ENCODE measurements at places on chromosomes 7 and 10.

DNA sequence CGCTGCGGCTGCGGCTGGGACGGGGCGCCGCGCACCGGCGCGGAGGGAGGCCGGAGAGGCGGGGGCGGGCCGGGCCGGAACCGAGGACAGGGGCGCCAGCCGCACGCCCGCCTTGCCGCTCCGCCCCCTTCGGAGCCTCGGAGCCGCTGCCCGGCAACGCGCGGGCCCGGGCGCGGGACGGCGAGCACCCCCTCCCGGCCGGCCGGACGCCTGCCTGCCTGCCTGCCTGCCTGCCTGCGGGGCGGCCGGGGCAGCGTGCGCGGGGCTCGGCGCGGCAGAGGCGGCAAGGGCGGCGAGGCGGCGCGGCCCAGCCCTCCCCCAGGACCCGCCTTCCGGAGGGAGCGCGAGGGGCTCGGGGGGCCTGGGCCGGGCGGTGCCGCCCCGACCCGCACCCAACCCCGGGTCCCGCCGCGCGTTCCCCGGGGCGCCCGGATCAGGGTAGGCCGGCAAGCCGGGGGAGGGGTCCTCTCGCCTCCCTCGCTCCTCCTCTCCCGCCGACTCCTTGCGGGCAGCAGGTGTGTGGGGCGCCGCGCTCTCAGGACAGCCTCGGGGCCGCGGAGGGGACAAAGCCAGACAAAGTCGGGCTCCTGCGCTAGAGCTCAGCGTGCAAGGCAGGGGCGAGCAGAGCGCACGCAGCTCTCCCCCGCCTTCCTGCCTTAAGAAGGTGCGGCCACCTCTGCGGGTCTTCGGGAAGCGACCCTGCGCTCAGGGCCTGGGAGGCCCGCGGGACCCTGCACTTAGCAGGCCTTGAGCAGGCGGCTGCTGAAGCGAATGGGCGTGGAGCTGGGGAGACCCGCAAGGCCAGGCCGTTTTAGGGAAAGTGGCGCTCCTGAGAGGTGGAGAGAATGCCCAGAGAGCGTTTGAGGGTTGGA, at the start of gene KIAA1549:
Gene KIAA1549, minus strand, starts transcription at position 58 of the 872 bp plus-strand sequence. CDS start 120 bp downstream, outside the sequence.
- peak; percentile 78 for DNase-seq

DNA sequence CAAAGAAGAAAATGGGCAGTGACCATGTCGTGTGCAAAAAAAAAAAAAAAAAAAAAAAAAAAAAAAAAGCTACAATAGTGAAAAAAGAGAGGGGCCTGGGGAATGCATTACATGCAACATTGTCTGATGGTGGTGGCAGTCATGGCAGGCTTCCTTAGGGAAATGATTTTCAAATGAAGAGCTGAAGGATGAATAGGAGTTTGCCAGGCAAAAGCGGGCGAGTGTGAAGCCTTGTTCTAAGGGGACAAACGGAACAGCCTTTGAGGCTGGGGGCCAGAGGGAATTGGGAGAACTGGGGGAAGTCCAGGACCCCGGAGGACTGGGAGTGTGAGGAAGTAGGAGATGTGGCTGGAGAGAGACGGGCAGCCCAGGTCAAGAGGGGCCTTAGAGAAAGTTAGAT, 3.1 kb downstream of the COL13A1 start:
- no peak for DNase-seq

DNA sequence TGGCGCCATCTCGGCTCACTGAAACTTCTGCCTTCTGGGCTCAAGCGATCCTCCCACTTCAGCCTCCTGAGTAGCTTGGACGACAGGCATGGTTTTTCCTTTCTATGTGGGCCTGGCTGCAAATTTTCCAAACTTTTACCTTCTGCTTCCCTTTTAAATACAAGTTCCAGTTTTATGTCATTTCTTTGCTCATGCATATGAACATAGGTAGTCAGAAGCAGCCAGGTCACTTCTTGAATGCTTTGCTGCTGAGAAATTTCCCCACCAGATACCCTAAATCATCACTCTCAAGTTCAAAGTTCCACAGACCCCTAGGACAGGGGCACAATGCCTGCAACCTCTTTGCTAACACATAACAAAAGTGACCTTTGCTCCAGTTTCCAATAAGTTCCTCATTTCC, 21.6 kb upstream of the RPEL1 start:
- no peak for DNase-seq

DNA sequence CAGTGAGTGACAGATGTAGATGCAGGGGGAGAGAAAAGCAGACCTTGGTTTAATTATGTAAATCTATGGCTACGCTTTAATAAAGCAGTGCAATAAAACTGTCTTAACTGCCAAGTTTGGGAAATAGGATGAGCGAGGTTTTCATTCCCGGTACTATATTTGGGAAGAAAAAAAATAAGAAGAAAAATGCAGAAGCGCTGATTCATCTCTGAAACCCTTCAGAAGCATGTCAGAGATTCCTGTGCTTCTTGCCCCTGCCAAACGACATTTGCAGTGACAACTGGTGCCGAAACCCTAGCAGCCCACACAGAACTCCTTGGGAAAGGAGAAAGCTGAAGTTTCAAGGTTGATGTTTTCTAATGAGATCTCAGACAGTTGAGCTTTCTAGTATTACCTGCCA, 380.7 kb downstream of the REEP3 start:
- no peak for DNase-seq

DNA sequence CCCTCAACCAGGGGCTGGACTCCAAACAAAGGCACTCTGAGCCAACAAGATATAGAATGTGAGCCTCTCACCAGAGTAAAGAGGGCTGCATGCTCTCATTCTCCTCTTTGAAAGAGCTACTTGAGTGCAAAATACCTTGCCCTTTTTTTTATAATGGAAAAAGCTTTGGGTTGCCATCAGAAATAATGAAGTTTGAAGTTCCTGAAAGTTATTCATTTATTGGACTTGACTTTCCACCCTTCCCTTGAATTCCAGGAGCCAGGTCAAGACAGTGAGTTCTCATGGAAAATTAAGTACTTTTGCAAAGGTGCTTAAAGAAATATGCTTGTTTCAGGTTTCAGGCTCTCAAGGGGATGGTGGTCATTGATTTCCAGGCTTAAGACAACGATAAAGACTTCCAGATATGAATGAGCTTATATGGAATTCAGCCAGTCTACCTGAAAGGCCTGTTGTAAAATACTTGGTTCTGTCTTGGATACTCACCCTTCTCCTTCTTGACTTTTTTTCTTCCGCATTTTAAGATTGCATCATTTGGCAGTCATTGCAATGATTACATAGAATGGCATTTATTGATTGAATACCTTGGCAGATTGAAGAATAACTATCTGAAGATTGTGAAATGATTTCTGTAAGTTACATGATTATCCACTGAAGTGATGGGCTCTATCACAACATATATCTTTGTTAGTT, 696.4 kb downstream of the INHBA start:
- no peak for DNase-seq

GRCh38 chr7:75771224-75771623, 787 bp downstream of the CCL26 start:
- DNase-seq = no peak

DNA sequence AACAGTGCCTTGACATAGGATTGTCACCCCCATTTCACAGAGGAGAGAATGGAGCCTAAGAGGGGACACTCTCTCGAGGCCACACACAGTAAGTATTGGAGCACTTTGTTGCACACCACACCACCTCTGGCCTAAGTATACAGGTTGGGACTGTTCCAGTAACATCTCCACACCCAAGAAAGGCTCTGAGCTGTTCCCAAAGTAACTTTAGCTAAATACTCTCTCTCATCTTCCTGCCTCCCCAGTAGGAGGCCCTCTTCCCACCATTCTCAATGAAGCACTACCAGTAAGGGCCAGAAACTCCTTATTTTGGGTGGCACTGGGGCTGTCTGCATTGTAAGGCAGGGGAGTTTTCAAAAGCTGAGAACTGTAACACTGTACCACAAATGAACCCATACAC, 189.5 kb downstream of the ZNF438 start:
- no peak for DNase-seq
